ENCODE measurements at places on chromosomes 16 and 17.

GRCh38 chr17:65694601-65695000, 133.2 kb upstream of the AXIN2 start:
- no peak for DNase-seq

DNA sequence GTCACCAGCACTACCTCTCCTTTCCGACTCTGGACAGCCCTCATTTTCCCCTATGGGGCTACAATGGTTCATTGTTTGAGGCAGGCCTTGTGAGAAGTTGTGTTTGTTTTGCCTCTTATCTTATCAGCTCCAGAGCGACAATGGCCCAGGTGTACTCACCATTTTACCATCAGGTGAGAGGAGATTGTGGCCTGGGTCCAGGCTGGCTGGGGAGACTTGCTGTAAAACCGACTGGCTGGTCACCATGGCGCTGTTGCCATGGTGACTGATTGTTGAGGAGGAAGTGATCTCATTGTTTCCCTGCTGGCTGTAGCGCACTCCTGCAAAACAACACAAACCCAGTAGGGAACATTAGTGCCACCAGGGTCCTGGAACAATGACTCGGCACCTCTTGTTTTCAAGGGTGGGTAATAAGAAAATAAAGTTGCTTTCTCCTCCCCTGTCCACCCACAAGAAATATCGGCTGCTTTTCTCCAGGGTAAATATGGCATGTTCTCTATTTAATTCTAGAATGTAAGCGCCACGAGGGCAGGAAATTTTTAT, 34.4 kb downstream of the HNF1B start:
- peak; percentile 84 for DNase-seq

DNA sequence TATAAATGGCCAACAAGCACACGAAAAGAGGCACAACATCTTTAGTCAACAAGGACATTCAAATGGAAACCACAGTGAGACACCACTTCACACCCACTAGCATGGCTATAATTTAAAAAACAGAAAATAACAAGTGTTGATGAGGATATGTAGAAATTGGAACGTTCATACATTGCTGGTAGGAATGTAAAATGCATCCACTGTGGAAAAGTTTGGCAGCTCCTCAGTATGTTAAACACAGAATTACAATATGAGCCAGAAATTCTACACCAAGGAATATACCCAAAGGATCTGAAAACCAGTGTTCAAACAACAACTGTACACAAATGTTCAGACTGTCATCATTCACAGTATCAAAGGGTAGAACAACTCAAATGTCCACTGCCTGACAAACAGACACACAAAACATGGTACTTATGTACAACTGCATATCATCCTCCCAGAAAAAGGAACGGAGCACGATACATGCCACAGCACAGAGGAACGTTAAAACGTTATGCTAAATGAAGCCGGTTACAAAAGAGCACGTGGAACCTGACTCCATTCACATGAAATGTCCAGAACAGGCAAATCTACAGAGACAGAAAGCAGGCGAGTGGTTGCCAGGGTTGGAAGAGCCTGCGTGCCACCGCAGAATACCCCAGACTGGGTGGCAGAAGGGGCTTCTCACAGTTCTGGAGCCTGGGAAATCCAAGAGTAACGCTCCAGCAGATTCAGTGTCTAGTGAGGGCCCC, 32.8 kb upstream of the METRNL start:
- no peak for DNase-seq

DNA sequence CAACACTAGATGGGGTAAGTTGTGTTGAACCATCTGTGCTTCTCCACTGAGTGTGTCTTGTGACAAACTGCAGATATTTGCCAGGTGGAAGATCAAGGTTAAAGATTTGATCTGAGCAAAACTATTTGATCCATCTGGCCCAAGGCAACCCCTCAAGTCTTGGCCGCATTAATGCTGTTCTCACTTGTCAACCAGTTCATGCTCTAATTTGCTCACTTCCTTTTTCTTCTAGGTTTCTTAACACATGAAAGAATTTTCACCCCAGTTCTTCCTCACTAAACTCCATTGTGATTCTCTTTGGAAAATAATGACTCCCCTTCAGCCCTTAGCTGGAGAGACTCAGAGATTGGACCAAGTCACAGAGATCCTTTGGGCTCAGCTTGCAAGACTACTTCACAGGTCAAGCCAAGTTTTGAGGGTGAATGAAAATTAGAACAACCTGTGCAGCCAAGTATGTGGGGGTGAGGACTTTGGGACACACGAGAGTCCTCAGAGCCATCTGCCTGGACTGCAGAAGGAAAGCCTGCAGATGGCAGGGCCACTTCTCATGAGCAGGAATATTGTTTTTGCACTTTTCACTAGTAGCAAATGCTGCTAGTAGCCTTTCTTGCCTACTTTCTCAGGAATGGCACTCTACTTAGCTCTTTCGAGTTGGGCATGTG, 166.5 kb downstream of the AXIN2 start:
- no peak for DNase-seq

DNA sequence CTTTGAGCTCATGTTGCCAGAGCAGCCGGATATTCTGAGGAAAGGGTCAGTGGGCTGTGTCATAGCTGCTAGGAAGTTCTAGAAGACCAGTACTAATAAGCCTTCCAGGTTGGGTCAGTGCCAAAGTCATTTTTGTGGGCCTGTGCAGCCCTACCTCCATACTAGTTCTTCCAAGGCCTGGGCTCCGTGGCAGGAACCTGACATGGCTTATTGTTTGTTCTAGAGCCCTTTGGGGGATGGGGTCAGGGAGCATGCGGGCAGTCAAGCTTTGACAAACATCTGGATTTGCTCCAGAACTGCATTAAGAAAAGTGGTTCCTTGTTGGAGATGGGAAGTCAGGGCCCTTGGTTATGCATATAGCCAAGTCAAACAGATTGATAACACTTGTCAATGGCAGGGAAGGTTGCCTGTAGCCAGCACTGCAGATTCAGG, 7.6 kb downstream of the ALKBH5 start:
- DNase-seq: peak; percentile 83

GRCh38 chr16:27189335-27189972, 13.9 kb upstream of the KDM8 start:
- no peak for DNase-seq

DNA sequence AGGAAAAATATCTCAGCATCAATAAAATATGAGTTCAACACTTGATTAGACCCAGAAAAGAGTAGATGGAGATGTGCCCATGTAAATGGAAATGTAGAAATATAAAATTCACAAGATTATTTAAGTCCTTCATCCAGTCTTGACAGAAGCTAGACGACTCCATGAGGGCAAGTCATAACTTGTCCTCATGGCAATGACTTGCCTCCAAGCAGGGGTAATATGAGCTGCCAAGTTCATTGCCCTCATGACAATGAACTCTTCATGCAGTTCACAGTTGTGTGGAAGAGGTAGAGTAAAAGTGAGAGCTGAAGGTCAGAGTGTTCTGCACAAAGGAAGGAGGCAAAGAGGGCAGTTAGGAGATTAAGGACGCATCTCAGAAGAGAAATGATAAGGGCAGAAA, 22.3 kb downstream of the CDH11 start:
- no peak for DNase-seq

DNA sequence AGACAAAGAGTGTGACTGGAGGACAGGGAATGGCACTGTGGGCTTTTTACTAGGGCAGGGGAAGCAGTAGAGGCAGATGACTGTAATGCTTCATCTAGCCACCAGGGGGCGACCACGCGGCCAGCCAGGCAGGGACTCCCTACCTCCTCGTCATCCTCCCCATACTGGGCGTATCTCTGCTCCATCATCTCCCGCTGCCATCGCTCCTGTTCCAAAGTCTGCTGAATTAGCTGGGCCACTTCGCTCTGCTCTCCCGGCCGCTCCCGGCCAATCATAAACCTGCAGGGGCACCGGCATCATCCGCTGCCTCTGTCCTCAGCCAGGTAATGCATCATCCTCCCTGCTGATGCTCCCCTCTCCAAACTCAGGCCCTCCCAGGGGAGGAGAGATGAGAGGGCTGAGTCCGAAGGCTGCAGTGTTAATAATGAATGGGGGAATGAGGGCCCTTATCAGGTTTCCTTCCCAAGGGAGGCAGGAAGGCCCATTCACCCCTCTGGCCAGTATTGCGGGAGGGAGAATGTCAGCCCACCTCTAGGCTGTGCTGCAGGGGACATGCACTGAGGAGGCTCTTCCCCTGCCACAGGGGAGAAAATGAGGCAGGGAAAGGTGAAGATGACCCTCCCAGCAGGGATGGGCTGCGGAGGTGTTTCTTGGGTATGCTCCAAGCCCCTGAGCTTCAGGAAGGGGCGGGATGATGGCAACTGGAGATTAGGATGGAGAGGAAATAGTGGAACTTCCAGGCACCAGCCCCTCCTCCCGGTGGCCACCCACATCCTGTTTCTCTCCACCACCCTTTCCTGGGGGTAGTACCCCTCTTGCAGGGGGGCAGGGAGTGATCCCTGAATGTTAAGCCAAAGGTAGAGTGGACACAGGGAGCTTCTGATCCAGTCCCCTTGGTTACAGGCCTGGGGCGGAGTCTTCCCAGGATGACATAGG, 10.3 kb upstream of the SAMD14 start:
- DNase-seq: peak; percentile 86

GRCh38 chr17:54426296-54426886, 474.3 kb upstream of the TOM1L1 start:
- DNase-seq: no peak

DNA sequence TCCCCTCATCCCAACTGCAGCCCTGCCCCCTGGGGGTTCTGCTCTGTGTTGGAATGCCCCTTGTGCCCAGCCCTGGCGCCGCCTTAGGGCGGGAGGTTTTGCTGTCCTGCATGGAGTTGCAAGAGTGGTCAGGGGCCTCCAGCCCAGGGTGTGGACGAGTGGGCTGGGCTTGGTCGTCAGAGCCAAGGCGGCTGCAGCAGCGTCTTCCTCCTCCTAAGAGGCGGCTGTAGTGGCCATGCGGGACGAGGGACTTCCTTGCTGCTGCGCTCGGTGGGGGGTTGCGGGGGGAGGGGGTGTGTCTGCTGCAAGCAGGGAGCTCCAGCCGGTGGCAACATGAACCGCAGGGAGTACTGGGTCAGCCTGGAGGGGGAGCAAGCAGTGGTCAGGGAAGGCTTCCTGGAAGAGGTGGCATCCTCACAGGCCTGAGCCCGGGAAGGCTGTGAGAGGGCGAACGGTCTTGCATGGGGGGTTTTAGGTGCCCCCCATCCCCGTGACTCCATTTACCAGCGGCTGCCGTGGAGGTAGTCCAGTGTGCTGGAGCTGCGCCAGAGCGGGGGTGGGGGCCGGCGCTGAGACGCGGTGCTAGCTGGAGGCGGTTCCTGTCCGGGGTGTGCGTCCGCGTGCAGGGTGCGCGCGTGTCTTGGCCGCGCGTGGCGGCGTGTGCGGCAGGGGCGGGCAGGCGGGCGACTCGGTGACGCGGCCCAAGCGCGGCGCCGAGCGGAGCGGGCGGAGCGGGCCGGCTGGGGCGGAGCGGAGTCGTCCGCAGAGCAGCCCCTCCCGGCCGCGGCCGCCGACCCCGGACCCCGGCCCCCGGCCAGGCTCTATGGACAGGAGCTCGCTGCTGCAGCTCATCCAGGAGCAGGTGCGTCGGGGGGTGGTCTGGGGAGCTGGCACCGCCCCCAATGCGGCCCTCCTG, at the start of gene RHBDL1:
Gene RHBDL1 (plus strand): TSS at position 704 of the 916 bp plus-strand sequence. CDS start 120 bp downstream, at position 824.
- no peak for DNase-seq

DNA sequence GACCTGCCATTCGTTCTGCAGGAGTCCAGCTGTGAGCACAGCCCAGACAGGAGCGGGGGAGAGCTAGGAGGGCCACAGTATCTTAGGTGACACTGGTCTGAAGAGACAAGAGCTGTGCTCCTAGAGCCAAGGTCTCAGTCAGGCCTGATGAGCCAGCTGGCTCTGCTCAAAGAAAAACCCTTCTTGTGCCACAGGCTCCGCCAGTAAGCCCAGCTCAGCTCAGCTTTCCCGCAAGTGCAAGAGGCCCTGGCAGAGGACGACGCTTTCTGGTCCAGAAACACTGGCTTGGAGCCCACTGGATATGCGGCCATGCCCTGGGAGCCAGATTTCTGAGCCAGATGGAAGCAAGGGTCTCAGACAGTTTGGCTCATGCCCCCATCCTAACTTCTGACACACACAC, 23.9 kb downstream of the PEMT start:
- no peak for DNase-seq

DNA sequence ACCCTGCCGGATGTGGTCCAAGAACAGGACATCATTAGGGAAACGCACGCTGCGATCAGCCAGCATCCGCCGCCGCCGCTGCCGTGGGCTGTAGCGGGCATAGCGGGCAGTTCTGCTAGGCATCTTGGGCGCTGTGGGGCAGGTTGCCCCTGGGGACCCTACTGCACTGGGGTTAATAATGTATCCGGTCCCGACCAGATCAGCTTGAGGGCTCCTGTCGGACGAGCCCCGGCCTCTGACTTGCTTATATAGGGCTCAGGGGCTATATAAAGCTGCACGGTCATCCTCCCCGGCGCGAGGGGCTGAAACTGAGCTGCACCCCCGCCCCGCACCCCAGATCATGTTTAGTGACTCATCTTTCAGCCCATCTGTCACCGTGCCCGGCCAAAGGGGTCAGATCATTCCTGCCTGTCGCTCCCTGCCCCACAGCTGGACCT, at the start of gene PPP1R27:
Gene PPP1R27 (minus strand): TSS at position 220 of the 437 bp plus-strand sequence. CDS start 97 bp downstream, at position 123.
- DNase-seq: no peak

GRCh38 chr17:68509141-68510057, 2.8 kb upstream of the PRKAR1A start:
- peak; percentile 93 for DNase-seq

DNA sequence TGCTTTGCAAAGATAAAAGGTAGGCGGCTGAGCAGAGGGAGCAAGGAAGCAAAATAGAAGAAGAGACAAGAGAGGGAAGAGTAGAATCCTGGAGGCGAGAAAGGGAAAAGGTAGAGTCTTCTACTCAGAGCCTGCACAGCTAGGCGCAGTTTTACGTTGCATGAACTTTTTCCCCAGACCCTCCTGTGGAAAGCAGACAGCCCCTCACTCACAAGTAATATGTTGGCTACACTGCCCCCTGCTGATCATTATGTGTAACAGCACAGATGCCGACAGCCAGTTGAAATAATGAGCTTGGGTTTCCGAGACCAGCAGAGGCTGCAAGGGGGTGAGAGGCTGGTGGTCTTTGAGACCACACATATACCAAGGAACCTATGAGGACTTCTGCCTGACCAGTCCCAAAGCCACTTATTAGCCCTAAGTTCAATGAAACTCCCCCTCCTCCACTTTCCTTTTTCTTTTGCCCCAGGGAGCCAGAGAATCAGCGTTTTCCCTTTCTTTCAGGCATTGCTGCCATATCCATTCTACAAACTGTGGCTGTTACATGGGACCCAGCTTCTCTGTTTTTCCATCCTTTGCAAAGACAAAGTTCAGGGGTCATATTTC, 22.5 kb upstream of the CMTR2 start:
- DNase-seq: peak; percentile 6

DNA sequence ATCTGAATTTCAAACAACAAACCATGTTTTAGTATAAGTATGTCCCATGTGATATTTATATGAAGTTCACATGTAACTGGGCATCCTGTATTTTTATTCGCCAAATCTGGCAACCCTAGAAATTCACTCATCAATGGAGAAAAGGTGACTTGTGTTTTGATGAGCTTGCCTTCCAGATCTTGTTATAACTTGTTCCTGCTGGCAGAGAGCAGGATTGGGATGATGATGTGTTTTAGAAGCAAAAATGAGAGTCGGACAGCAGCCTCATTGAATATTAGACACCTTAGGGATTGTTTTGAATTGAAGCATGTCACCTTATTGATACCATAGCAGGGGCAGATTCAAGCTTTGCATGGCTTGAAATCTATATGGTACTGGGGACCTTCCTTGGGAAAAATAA, 85.4 kb upstream of the MED13 start:
- DNase-seq: no peak

GRCh38 chr16:4610011-4611005, 4.4 kb downstream of the UBALD1 start:
- DNase-seq: no peak

GRCh38 chr16:83554096-83554495, 253.7 kb upstream of the HSBP1 start:
- no peak for DNase-seq
